ENCODE measurements at places on chromosomes 5 and 9.

- DNase-seq: no peak
Measured at GRCh38 chr5:169701910-169702451, 64.9 kb downstream of the DOCK2 start.

DNA sequence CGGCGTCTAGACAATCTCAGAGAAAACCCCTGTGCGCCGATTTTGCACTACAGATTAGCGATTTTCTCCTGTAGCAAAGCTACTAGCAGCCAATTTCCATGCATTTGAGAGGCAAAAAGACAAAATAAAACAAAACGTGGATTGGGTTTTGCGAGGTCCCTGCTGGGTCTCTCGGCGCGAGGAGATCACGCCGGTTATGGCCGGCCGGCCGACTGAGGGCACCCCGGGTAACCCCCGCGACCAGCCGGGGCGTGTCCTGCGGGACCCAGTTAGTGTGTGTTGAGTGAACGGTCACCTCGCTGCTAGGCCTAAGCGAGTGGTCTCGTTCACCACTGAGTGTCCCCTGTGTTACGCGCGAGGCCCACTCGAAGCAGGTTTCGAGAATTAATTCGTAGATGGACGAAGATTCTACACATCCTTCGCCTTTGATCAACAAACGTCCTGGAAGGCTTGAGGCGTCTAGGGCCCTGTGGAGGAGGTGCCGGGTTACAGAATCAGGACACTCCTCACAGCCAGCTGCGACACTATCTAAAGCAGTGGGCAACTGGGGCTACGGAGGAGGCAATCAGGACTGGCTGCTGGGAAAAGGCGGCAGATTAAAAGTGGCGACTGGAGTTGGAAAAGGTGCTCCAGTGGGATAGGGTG is 764 bp upstream of the VDAC1 start:
- no peak for DNase-seq

GRCh38 chr9:124214596-124215367 is 43.0 kb upstream of the NEK6 start:
- DNase-seq: no peak

- DNase-seq: no peak
Measured at GRCh38 chr5:139960723-139961383, 82.2 kb downstream of the NRG2 start.

DNA sequence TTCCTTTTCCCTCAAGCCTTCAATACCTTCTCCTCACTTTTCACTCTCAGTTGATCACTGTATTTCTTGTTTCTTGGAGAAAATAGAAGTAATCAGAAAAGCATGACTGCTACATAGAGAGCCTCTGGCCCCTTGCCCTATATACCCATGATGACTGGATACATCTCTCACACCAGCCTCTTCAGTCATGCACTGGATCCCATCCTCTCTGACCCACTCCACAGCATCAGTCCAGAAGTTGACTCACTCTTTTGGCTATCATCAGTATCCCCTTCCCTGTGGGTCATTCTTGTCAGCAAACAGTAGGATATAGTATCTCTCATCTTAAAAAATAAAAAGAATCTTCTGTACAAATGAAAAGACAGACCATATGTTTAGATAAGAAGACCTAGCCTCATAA is 32.9 kb downstream of the PTCD2 start:
- DNase-seq: no peak

- DNase-seq: no peak
Measured at GRCh38 chr9:137478962-137479861, 20.1 kb upstream of the NSMF start.

DNA sequence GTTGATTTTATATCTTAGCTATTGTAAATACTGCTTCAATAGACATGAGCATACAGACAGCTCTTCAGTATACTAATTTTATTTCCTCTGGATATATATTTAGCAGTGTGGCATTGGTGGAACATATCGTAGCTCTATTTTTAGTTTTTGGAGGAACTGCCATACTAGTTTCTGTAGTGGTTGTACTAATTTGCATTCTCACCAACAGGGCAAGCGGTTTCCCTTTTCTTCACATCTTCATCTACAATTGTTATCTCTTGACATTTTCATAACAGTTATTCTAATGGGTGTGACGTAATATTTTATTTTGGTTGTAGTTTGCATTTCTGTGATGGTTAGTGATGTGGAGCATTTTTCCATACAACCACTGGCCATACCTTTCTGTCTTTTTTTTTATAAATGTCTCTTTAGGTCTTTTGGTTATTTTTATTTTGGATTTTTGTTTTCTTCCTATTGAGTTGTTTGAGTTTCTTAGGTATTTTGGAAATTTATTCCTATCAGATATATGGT is 32.5 kb downstream of the TAF11L14 start:
- DNase-seq: no peak

DNA sequence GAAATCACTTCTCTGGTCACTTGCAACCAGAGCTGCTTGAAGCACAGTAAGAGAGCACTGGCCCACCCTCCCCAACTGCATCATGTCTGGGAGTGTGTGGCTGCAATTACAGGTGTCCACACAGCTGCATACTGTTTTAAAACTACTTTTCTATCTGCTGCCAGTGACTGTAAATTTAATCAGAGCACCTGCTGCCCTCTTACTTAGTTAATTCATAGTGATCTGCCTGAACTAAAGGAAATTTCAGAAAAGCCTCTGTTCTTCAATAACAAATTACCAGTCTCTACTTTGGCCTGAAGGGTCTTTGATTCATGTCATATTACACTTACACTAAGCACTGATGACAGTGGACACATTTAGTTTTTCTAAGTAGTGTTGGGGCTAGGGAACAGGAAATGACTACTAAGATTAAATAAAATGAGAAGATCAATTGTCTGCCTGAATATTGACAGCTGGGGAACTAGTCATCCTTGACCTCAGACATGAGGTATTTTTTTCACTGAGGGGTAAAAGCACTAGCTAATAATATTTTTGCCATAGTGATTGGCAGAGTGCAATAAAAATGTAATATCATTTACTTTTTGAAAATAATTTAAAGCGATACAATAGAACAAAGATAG is 788.9 kb upstream of the GRAMD2B start:
- DNase-seq: no peak

DNA sequence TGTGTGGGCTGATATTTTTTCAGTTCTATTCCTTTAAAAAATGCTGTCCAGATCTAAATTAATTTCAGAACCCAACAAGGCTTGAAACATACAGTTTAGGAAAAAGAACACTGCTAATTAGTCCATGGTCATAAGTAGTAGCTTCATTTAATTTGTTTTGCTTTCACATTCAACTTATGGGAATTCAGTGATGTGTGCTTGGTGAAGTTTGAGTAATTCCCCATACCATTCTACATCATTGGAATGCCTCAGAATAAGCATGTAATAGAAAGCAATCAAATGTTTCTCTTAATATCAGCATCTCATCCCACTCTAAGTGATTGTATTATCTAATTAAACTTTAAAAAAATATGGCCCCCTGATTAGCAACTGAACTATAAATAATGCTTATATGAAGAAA is 2.7 kb downstream of the CNTLN start:
- no peak for DNase-seq

DNA sequence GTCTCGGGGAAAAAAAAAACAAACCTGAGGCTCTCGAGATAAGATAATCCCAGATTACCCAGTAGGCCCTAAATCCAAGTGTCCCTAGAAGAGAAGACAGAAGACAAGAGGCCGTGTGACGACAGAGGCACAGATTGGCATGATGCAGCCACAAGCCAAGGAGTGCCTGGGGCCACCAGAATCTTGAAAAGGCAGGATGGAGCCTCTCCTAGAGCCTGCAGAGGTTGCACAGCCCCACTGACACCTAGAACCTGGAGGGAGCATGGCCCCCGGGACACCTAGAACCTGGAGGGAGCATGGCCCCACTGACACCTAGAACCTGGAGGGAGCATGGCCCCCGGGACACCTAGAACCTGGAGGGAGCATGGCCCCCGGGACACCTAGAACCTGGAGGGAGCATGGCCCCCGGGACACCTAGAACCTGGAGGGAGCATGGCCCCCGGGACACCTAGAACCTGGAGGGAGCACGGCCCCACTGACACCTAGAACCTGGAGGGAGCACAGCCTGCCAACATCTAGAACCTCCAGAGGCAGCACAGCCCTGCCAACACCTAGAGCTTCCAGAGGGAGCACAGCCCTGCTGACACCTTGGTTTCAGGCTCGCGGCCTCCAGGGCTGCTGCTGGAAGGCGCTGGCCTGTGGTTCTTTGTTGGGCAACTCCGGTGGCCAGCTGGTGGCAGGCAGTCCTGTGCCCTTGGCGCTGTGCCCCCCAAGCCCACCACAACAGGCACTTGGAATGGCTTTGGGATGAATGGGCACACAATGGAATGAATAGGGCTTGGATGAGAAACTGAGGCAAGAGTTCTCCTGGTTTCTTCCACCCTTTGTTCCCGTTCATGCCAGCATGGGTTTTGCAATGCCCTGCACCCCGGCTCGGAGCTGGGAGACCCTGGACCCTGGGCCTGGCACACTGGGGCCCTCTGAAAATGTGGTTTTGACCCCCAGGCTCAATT is 39.2 kb downstream of the VAV2 start:
- DNase-seq: no peak

GRCh38 chr5:148957591-148958202 is 105.2 kb downstream of the SH3TC2 start:
- no peak for DNase-seq

DNA sequence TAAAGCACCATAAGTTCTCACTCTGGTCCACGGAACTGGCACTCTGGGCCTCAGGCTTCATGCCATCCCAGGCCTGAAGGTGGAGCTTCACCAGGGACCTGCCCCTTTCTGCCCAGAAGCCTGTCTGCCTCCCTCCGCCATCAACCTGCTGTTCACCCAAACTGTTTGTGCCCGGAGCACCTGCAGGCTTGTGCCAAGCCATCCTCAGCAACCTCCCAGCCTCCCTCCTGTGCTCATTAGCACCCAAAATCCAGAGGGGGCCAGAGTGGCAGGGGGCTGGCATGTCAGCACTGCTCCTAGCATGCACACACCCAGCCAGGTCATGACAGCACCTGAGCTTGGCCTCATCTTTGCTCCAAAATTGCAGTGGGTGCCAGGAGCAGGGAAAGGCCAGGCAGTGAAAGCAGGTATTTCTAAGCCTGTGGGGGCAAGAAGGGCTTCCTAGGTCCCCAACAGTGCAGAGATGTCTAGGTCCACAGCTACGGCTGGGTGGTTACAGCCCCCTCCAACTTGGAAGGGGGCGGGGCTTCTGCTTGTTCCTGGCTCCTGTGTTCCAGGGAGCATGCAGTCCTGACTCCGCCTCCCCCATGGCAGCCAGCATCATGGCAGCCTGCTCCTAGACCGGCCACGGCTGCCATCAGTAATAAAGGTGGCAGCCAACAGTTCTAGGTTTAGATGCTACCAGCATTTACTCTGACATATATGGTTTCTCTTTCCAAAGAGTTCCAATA is 85.1 kb downstream of the GIN1 start:
- DNase-seq: no peak

- DNase-seq: no peak
Measured at GRCh38 chr9:80878556-80878955, 810.8 kb downstream of the TLE1 start.

- no peak for DNase-seq
Measured at GRCh38 chr9:126329476-126330275, 3.0 kb downstream of the MVB12B start.

DNA sequence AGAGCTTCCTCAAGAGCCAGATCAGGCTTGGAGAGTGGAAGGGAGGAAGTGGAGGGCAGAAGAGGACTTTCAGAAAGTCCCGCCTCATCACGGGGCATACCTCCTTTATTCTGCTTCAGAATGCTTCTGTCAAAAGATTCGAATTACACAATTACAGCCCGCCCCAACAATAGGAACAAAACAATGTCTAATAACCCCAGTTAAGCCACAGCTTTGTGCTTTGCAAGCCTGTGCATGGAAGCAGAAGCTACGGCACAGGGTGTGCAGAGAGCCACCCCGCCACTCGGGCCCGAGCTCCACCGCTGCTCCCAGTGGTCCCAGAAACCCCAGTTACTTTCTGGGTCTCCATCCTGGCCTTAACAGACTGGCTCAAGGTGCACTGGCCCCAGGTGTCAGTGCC is 23.5 kb downstream of the HNRNPH1 start:
- no peak for DNase-seq

DNA sequence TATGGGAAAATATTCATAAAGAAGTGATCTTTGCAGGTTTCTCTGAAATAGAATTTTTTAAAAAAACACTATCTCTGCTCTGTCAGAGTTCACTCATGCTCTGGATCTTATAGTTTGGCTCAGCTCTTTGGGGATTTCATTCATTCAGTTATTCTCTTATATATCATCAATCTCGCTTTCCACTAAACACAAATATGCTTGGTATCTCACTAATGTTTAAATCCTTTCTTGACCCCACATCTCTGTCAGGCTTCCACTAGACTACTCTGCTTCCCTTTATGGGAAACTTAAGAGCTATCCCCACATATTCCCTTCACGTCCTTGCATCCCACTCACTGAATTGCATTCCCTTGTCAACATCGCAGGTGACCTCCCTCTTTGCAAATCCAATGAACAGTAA is 396.1 kb downstream of the ENC1 start:
- no peak for DNase-seq

- no peak for DNase-seq
Measured at GRCh38 chr5:100423330-100423729, 111.8 kb upstream of the FAM174A start.

DNA sequence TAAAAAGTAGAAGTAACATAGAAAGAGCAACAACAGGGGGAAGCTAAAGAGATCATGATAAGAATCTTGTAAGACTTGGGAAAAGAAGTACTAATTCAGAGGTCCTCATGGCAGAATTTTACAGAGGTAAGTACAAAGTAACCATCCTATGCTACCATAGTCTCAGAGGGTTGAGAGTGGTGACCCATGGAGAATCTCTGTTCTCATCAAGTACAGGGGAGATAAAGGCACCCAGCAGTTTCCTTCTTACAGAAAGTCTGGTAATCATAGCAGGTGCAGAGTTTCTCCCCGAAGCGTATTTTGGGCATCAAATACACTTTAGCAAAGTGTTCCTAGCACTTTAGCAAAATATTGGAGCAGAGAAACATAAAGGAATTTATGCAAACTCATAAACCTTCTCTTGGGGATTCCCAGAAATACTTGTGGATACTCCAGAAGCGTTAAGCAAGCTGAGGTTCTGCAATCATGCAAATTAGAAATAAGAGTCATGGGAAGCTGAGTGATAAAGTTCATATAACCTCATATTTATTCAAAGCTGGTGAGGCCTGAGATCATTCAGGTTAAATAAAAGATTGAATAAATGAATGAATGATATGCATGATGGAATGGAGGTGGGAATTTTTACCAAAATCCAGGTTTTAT is 101.0 kb upstream of the SMC2 start:
- no peak for DNase-seq

- DNase-seq: no peak
Measured at GRCh38 chr5:168875832-168876231, 296.7 kb upstream of the PANK3 start.

- no peak for DNase-seq
Measured at GRCh38 chr9:136776947-136777346, 12.6 kb upstream of the LCN15 start.

GRCh38 chr5:77906806-77907205 is 130.7 kb upstream of the TBCA start:
- DNase-seq: no peak

- DNase-seq: no peak
Measured at GRCh38 chr9:33106827-33107621, 30.6 kb upstream of the SMU1 start.

DNA sequence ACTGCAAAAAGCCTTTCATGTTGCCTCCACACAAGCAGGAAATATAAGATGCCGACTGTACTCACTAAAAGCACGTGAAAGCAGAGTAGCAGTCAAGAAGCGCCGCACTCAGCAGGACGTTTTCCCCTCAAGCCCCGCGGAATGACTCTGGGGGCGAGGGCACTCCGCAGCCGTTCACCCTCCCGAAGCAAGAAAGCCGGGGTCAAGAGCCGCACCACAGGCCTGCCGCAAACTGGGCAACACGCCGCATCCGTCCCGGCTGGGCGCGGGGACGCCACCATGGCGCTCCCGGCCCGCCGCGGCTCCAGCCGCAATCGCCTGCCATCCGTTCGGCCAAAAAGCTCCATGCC is 364 bp downstream of the RPS6 start:
- DNase-seq: no peak
